EH (cell line): ENCODE measurements at places on chromosomes 16 and 17.
A peak's percentile ranks its signal among the peaks of the same experiment; 100 is the strongest.

DNA sequence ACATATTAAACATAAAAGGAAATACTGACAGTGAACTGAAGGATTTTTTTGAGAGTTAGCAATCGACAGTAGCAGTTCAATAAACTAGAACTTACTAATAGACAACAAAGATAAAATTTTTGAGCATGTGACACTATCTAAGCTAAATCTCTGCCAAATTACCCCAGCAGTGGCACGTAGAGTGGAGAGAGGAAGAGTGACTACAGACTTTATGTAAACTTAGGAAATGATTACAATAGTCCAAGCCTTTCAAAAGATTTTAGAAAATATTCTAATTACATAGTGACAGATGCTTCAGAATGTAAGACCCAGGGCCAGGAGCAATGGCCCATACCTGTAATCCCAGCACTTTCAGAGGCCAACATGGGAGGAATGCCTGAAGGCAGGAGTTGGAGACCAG, 52.4 kb downstream of the CFDP1 start:
- peak; percentile 83 for DNase-seq

- no peak for DNase-seq
These were observed 14.7 kb upstream of the SKAP1 start for GRCh38 chr17:48444516-48445247.

- no peak for DNase-seq
These were observed 226.2 kb upstream of the CA10 start for GRCh38 chr17:52384695-52385094.

DNA sequence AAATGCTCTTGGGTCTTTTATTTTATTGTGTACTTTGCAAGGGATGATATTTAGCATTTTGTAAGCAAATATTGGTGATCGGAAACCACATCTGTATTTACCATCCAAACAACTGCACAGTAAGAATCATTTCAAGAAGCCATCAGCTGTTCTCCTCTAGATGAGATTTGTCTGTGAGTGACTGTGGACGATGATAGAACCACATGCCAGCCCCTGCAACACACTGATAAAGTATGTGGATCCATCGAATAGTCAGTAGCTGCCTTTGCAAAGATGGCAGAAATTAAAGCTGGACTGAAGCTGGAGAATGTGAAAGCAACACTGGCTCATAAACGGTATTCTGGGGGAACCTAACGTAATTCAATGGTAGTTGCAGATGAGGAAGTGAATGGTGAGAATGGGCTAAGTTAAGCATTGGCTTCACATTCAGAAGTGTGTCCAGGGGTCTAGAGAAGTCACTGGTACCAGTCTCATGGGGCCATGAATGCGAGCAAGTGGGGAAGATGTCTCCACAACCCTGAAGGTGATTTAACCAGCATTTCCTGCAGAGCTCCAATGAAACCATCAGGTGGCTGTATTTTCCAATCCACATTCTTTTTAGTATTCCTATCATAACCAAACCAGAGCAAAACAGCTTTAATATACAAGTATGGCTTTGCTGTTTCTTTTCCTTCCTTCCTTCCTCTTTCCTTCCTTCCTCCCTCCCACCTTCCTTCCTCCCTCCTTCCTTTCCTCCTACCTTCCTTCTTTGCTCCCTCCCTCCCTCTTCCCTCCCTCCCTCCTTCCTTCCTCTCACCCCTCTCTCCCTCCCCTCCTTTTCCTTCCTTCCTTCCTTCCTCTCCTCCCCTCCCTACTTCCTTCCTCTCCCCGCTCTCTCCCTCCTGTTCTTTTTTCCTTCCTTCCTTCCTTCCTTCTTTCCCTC, 169.4 kb downstream of the ABCA8 start:
- DNase-seq, result no peak

- peak; percentile 53 for DNase-seq
These were observed 10.4 kb downstream of the RPUSD1 start for GRCh38 chr16:777826-778225.

GRCh38 chr17:8556074-8556473, 74.5 kb downstream of the MYH10 start:
- DNase-seq, result peak; percentile 50

GRCh38 chr17:41975099-41976083, 8.8 kb downstream of the CNP start:
- DNase-seq, result peak; percentile 22

DNA sequence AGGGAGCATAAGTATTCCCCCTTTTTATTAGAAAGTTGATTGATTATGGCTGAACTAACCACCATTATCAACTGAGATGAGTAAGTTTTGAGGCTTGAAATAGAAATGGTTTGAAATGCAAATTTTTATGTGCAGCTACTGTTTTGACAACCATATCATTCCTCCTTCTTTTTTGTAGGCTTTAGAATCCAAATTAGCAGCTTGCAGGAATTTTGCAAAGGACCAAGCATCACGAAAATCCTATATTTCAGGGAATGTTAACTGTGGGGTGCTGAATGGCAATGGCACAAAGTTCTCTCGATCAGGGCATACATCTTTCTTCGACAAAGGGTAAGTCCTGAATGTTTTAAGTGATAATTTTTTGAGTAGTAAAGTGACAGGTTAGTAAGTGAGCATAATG, 24.1 kb downstream of the NDEL1 start:
- DNase-seq, result no peak

- DNase-seq, result no peak
These were observed 14.7 kb upstream of the PABPN1L start for GRCh38 chr16:88881007-88881615.

DNA sequence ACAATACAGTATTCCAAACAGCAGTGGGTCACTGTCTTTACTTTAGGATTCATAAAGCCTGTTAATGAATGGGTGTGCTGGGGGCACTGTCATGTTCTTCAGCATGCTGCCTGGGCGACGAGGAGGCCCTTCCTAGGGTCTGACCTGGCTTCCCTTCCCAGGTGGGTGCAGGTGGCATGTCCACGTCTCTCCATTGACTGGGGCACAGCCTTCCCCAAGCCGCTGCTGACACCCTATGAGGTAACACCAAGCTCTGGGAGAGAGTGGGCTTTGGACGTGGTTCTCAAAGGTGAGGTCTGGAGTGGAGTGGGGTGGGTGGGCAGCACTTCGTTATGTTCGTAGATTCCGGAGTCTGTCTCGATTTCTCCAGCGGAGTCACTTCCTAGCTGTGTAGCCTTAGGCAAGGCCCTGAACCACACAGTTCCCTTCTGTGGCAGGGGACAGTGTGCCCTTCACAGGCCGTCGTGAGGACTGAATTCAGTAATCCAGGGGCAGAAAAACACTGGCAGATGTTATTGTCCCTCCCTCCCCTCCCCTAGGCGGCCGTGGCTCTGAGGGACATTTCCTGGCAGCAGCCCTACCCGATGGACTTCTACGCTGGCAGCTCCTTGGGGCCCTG, 771 bp upstream of the OVCA2 start:
- peak; percentile 62 for DNase-seq

DNA sequence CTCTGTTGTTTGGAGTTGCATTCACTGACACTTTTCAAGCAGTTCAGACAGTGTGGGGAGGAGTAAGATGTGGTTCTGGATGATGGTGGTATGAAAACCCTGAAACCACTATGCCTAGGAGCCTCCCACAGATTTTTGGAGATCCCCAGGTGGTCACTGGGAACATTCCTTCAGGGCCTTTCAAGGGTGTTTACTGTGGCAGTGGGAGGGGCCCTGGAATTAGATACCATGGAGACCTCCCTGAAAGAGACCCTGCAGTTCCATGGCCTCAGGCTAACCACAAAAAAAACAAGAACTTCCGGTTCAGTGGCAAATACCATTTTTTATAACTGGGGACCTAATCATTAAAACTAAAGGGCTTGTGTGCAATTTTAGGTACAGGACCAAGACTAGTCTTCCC, 79.9 kb downstream of the TMEM100 start:
- DNase-seq, result no peak

GRCh38 chr17:80605326-80606066, 60.9 kb downstream of the RPTOR start:
- no peak for DNase-seq

GRCh38 chr17:39955726-39956225, 7.0 kb upstream of the GSDMA start:
- no peak for DNase-seq

GRCh38 chr17:80109713-80110446, 8.5 kb downstream of the GAA start:
- DNase-seq, result no peak

GRCh38 chr16:85490407-85491057, 122.6 kb upstream of the GSE1 start:
- DNase-seq, result no peak

DNA sequence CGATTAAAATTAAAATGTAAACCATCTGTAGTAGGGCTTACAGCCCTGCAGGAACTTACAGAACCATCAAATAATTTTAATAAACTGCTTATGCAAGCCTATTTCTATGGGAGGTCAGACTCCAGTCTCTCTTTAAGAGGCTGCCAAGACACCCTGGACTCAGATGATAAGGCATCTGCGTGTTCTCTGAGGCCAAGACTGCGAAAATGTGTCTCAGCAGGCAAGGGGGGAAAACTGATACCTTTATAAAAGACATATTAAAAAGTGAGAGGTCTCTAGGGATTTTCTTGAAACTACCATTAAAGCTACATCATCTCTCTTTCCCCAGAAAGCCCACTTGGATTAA, 32.2 kb downstream of the MPHOSPH6 start:
- DNase-seq, result no peak

- peak; percentile 99 for DNase-seq
These were observed 2.0 kb upstream of the KRTAP2-3 start for GRCh38 chr17:41061964-41062363.

- peak; percentile 11 for DNase-seq
These were observed 28.1 kb downstream of the CBFA2T3 start for GRCh38 chr16:88948781-88949490.

GRCh38 chr16:672851-673250, 2.6 kb upstream of the RHBDL1 start:
- no peak for DNase-seq

GRCh38 chr16:4377573-4378154, 6.0 kb downstream of the VASN start:
- DNase-seq, result no peak

GRCh38 chr17:35171834-35172233, 22.4 kb downstream of the SLC35G3 start:
- DNase-seq, result peak; percentile 29

- peak; percentile 94 for DNase-seq
These were observed 67.3 kb upstream of the PLCG2 start for GRCh38 chr16:81711657-81712319.

GRCh38 chr17:51434434-51435170, 174.3 kb downstream of the UTP18 start:
- DNase-seq, result no peak

DNA sequence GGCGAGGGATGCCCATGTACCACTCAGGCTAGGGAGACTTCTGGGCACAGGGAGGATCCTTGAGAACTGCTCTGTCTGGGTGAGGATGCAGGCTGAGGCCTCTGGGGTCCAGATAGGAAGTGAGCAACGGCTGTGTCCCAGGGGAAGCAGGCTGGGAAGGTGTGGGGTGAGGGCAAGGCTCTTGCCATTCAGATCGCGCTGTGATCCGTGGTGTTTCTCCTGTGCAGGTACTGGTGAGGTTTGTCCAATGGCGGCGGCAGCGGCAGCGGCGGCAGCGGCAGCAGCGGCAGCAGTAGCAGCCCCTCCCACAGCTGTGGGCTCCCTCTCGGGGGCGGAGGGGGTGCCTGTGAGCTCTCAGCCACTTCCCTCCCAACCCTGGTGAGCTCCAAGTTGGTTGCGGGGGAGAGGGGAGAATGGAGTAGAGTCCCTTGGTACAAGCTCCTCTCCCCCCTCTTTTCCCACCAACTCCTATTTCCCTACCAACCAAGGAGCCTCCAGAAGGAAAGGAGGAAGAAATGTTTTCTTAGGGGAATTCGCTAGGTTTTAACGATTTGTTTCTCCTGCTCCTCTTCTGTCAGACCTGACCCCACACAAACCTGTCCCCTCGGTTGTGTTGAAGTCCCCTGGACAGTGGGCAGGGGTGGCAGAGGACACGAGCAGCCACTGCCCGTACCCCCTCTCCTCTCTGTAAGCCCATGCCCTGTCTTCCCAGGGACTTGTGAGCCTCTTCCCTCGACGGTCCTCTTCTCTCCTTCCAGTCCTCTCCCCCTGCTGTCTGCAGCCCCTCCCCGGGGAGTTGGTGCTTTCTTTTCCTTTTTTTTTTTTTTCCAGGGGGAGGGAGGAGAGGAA, 1.9 kb upstream of the PRRT2 start:
- no peak for DNase-seq

- DNase-seq, result peak; percentile 15
These were observed 27.0 kb downstream of the RTN4RL1 start for GRCh38 chr17:1997927-1998742.

DNA sequence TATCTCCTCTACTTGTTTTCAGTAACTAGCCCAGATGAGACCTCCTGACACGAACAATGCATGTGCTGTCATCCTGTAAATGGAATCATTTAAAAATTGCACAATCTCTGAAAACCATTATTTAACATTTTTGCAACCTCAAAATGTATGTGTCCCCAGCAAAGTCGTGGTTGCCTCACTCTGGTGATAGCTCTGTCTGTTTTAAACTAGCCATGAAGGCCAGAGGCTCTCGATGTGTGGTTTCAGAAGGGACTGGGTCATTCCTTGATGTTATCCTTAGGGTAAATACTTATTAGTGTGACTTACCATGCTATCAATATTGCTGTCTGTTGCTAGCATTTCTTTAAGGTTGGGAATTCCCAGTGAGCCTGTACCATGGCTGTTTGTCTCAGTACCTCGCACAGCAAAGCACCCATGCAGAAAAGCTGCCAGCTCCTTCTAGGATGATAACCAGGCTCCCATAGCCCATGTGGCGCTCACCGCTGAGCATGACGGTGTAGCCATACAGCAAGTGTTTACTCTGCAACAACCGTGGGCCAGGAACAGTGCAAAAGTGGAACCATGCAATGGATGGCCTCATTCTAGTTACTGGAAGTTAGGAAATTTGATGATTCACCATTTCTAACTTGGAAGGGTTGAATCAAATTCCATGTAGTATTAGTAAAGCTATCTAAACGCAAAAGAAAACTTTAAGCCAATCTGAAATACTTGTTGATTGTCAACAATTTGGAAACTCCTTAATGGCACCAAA, 2.9 kb upstream of the PGS1 start:
- DNase-seq, result peak; percentile 93

GRCh38 chr17:66839616-66840015, 4.7 kb downstream of the CACNG5 start:
- DNase-seq, result no peak

GRCh38 chr16:66741169-66741900, 10.1 kb downstream of the DYNC1LI2 start:
- peak; percentile 94 for DNase-seq

GRCh38 chr17:10118788-10119130, 79.6 kb downstream of the GAS7 start:
- DNase-seq, result no peak

- DNase-seq, result no peak
These were observed 18.4 kb downstream of the TOX3 start for GRCh38 chr16:52528393-52529065.

- peak; percentile 87 for DNase-seq
These were observed 428 bp upstream of the SALL1 start for GRCh38 chr16:51151435-51151960.

GRCh38 chr17:42475121-42475520, 16.4 kb downstream of the ATP6V0A1 start:
- no peak for DNase-seq
